ENCODE measurements at places on chromosomes 5 and 9. TPM values are rescaled to one million over a fixed set of nuclear protein-coding genes. Genes with fewer than 3 reads are reported as not detected.

GRCh38 chr5:62289813-62290212 is 16.2 kb upstream of the KIF2A start:
- no peak overlapping the region for H3K4me3 ChIP-seq
- no peaks in the 10 kb centered on the region for H3K36me3 ChIP-seq
- H3K4me1 ChIP-seq: no peaks in the 10 kb centered on the region
- no peaks in the 10 kb centered on the region for H3K27me3 ChIP-seq
- H3K27ac ChIP-seq: no peak overlapping the region

GRCh38 chr9:104386425-104387069 is 117.5 kb upstream of the OR13F1 start:
- H3K4me1 ChIP-seq: no peaks in the 10 kb centered on the region
- no peaks in the 10 kb centered on the region for H3K27me3 ChIP-seq
- H3K27ac ChIP-seq: no peak overlapping the region
- peak; percentile 3 for DNase-seq
- no peak overlapping the region for H3K4me3 ChIP-seq
- H3K36me3 ChIP-seq: no peaks in the 10 kb centered on the region

- no peaks in the 10 kb centered on the region for H3K36me3 ChIP-seq
- H3K27me3 ChIP-seq: no peaks in the 10 kb centered on the region
- no peak overlapping the region for H3K4me3 ChIP-seq
- H3K4me1 ChIP-seq: no peaks in the 10 kb centered on the region
- DNase-seq: no peak
Observed at GRCh38 chr9:17315341-17315740, 180.5 kb downstream of the CNTLN start.

- peak overlapping the region; percentile 69 for H3K4me3 ChIP-seq
- no peaks in the 10 kb centered on the region for H3K27me3 ChIP-seq
- H3K27ac ChIP-seq: peak overlapping the region; percentile 75
- peaks cover 31% of the 10 kb centered on the region for H3K4me1 ChIP-seq
- H3K36me3 ChIP-seq: peaks cover 3% of the 10 kb centered on the region
- DNase-seq: peak; percentile 60
Observed at GRCh38 chr5:154228696-154229095, 38.2 kb downstream of the GALNT10 start.

GRCh38 chr9:114357911-114358328 is 28.3 kb downstream of the ORM2 start:
- peaks cover 93% of the 10 kb centered on the region for H3K36me3 ChIP-seq
- peak overlapping the region; percentile 6 for H3K27ac ChIP-seq
- H3K4me1 ChIP-seq: peaks cover 4% of the 10 kb centered on the region
- no peaks in the 10 kb centered on the region for H3K27me3 ChIP-seq

GRCh38 chr5:137188566-137188965 is 310.6 kb downstream of the SPOCK1 start:
- no peak overlapping the region for H3K4me3 ChIP-seq
- no peaks in the 10 kb centered on the region for H3K36me3 ChIP-seq
- H3K27ac ChIP-seq: no peak overlapping the region
- no peak for DNase-seq
- no peaks in the 10 kb centered on the region for H3K4me1 ChIP-seq

GRCh38 chr5:94901191-94901979 is 282.9 kb downstream of the SLF1 start:
- H3K36me3 ChIP-seq: no peaks in the 10 kb centered on the region
- H3K27me3 ChIP-seq: no peaks in the 10 kb centered on the region
- H3K4me3 ChIP-seq: no peak overlapping the region
- H3K4me1 ChIP-seq: no peaks in the 10 kb centered on the region

- H3K36me3 ChIP-seq: peaks cover 50% of the 10 kb centered on the region
- no peak overlapping the region for H3K27ac ChIP-seq
- no peaks in the 10 kb centered on the region for H3K27me3 ChIP-seq
- H3K4me1 ChIP-seq: no peaks in the 10 kb centered on the region
- no peak overlapping the region for H3K4me3 ChIP-seq
Observed at GRCh38 chr9:122297512-122297911, 32.8 kb downstream of the MRRF start.

DNA sequence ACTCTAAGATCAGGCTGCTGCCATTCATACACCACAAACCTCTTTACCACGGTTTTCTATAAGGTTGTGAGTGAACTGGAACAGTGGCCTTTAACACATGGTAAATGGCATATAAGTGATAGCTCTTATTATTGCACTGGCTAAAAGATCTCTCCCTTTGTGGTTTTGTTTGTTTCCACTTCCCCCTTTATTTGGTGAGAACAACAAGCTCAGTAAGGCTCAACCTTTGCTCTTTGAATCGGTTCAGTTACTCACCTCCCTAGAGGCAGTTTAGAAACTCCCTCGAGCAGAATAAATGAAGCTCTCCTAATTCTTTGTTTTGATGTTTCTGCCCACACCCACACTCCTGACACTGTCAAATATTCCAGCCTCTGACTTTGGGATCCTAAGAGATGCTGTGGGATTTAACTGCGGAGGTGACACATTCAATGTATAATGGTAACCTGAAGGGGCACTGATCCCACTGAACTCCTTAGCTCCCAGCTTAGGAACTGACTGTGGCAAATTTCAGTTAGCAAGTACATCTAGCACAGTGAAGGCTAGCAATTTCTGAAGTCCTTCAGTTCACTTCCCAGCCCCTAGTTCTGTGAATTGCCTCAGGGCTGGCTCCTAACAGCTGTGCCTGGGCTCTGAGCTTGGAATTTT is 22.5 kb upstream of the RAD23B start:
- peaks cover 26% of the 10 kb centered on the region for H3K4me1 ChIP-seq
- H3K27ac ChIP-seq: peak overlapping the region; percentile 57
- DNase-seq: peak; percentile 83
- H3K36me3 ChIP-seq: no peaks in the 10 kb centered on the region

DNA sequence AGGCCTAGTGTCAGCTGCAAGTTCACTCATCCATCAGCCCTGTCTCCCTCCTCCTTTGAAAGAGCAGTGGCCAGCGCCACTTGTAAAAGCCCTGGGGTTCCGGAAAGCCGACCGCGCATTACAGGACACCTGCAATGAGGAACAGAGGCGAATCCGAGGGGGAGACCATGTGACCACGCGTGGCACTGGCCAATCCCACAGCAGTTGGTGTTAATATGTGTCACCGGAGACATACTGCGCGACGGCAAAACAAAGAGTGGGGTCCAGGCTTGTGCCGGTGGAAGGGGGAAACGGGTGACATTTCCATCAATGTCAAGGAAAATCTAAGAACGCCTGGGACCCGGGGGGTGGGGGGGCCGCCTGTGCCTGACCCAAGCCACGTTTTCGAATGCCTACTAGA is 480.8 kb downstream of the SPATA31A7 start:
- DNase-seq: no peak
- no peaks in the 10 kb centered on the region for H3K4me1 ChIP-seq
- H3K27me3 ChIP-seq: no peaks in the 10 kb centered on the region
- no peaks in the 10 kb centered on the region for H3K36me3 ChIP-seq
- no peak overlapping the region for H3K4me3 ChIP-seq

P4HA2 gene
- total RNA-seq: 0.25 TPM

SPAAR gene
- total RNA-seq: not detected
